ENCODE measurements at places on chromosomes 1 and 21.

DNA sequence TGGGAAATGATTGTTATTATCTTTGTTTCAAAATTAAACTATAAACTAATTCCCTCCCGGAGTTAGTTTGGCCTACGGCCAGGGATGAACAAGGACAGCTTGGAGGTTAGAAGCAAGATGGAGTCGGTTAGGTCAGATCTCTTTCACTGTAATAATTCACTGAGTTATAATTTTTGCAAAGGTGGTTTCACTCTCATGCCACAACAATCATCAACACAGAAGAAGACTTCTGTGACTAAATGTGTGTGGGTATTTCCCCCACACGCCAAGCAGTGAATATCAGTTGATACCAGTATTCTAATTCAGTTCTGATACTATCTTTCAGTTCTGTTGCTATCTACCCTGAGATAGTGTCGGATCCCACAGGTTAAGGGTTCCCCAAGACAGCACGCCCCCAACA is 215.1 kb downstream of the S1PR1 start:
- H3K36me3 ChIP-seq, result no peaks in the 10 kb centered on the region
- no peak overlapping the region for H3K4me3 ChIP-seq
- no peaks in the 10 kb centered on the region for H3K4me1 ChIP-seq

GRCh38 chr1:40003156-40004093 is 37.1 kb upstream of the CAP1 start:
- no peaks in the 10 kb centered on the region for H3K27me3 ChIP-seq
- H3K4me1 ChIP-seq, result no peaks in the 10 kb centered on the region
- no peaks in the 10 kb centered on the region for H3K36me3 ChIP-seq

GRCh38 chr1:230286890-230287269 is 139.3 kb downstream of the PGBD5 start:
- DNase-seq, result no peak
- no peaks in the 10 kb centered on the region for H3K36me3 ChIP-seq
- no peak overlapping the region for H3K27ac ChIP-seq
- no peaks in the 10 kb centered on the region for H3K4me1 ChIP-seq

- peak overlapping the region; percentile 4 for H3K4me3 ChIP-seq
- no peaks in the 10 kb centered on the region for H3K27me3 ChIP-seq
- peaks cover 3% of the 10 kb centered on the region for H3K4me1 ChIP-seq
- peak overlapping the region; percentile 52 for H3K27ac ChIP-seq
Measured at GRCh38 chr1:180926164-180926981, 13.7 kb downstream of the KIAA1614 start.

DNA sequence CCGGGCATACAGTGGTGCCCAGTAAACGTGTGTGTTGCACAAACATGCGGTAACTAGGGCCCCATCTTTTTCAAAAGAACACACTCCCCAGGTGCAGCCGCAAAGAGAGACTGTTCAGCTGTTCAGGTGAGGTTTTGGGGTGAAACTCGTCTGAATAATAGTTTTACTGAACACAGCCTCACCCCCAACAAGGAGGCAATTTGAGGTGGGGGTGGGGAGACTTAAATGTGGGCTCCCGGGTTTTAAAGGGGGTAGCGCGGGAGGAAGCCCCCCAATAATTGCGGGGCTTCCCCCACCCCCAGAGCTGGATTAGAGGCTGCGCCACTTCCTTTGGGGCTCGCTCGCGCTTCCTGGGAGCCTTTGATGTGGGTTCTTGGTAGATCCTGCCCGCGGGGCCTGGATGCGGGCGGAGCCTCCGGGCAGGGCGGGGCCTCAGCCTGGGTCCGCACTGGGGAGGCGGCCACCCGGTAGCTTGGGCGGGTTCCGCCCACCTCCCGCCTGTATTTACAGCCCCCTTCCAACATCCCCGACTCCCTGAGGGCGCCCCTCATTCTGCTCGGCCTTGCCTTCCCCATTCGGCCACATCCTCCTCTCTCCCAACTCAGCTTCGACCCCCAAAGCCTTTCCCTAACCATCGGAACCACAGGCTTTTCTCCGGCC is 6.4 kb upstream of the EPHA2 start:
- no peak overlapping the region for H3K27ac ChIP-seq
- no peaks in the 10 kb centered on the region for H3K27me3 ChIP-seq
- no peak overlapping the region for H3K4me3 ChIP-seq
- H3K4me1 ChIP-seq, result no peaks in the 10 kb centered on the region
- no peaks in the 10 kb centered on the region for H3K36me3 ChIP-seq

DNA sequence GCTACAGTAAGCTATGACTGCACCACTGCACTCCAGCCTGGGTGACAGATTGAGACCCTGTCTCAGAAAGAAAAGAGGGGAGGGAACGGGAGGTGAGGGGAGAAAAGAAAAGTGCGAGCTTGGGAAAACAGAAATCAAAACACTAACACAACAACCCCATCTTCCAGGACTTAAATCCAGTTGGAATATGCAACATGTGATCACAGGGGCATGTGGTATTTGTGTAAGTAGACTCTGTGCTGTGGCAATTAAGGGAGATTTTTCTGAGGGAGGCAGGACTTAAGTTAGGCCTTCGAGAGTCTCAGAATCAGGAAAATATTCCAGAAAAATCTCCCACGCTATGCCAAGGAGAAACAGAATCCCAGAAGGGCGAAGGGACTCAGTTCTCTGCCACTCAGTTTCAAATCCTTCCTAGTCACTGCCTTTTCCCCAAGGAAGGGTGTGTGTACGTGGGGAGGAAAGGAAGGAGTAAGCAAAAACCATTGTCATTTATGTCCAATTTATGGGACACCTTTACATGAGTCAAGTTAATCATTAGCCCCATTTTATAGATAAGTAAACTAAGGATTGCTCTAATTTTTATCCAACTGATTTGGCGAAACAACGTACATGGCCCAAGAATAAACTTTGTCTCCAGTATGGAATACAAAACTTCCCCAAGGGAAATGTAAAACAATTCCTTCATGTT is 12.3 kb downstream of the ID3 start:
- H3K27ac ChIP-seq, result no peak overlapping the region
- H3K36me3 ChIP-seq, result no peaks in the 10 kb centered on the region
- no peaks in the 10 kb centered on the region for H3K4me1 ChIP-seq

DNA sequence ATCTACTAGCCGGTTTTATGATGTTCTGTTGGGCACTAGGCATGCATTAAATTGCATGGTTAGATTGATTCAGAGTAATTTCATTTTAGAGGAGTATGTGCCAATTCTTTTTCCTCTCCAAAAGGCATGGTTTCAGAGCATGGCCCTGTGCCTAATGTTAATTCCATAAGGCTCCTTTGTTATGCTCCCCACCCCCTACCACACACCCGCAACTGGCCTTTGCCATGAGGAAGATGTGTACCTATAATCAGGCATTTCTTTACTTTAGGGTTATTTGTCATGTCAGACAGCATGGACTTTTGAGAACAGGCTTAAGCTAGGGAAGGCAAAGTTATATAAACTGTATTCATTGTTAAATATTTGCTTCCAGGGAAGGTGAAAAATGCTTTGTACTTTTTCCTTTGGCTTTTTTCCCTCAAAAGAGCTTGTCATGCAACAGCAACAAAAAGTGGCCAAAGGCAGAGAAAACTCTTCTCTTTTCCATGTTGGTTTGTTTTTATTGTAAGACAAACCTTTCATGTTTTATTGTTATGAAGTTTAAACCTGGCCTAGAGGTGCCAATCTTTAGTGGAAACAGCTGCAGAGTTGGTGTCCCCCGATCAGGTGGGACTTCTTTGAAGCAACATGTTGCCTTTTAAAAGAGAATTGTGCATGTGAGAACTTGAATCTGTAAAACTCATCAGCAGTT is 24.3 kb upstream of the NBL1 start:
- no peak for DNase-seq
- H3K4me1 ChIP-seq, result no peaks in the 10 kb centered on the region
- no peaks in the 10 kb centered on the region for H3K27me3 ChIP-seq
- H3K36me3 ChIP-seq, result no peaks in the 10 kb centered on the region

DNA sequence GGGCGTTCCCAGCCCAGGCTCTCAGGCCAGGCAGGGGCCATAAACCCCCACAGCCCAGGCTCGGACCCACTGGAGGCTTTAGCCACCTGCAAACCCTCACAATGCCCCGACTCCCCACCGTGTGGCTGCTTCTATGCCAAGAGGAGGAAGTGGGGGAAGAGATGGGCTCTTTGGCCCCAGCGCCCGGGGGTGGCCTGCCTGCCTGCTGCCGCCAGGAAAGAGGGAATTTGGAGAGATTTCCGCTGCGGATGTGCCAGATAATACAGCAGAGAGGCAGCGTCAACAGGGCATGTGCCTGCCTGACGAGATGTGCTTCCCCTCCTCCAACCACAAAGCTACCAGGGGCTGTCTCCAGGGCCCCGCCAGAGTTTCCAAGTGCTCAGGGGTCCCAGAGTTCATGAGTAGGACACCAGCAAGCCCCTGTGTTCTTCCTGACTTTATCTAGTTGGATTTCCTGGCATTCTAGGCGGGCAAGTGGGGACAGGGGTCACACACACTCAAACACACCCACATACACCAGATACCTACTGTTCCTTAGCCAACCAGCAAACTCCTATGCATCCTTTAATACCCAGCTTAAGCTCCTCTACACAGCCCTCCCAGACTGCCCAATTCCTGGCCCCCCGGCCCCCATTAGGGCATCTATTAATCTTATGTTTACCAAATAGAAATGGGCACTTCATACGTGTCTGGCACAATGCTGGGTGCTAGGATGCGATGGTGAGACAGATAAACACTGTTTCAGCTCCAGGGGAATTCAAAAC is 14.1 kb downstream of the EPHA2 start:
- H3K36me3 ChIP-seq, result no peaks in the 10 kb centered on the region
- H3K27ac ChIP-seq, result peak overlapping the region; percentile 75
- H3K4me3 ChIP-seq, result no peak overlapping the region
- H3K27me3 ChIP-seq, result no peaks in the 10 kb centered on the region
- H3K4me1 ChIP-seq, result peaks cover 12% of the 10 kb centered on the region

DNA sequence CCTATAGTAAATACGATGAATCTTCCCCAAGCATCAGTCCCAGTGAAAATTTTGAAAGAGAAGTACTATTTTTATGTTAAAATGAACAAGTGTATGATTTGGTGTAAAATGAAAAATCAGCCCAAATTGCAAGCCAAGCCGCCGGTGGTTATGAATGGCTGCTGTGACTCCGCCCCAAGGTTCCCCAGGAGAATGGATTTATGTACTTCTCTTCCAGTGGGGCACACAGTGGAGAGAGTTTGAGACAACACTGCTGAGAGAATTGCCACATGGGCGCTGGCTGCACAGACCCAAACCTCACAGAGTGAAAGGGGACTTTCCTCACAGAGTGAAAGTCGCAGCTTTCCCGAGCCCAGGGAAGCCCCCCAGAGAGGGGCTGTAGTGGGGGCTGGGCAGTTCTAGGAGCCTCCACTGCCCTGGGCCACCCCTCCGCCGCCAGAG is 24.0 kb downstream of the CDK18 start:
- no peak for DNase-seq
- no peak overlapping the region for H3K4me3 ChIP-seq
- no peaks in the 10 kb centered on the region for H3K27me3 ChIP-seq
- no peak overlapping the region for H3K27ac ChIP-seq
- H3K4me1 ChIP-seq, result peaks cover 3% of the 10 kb centered on the region
- no peaks in the 10 kb centered on the region for H3K36me3 ChIP-seq

DNA sequence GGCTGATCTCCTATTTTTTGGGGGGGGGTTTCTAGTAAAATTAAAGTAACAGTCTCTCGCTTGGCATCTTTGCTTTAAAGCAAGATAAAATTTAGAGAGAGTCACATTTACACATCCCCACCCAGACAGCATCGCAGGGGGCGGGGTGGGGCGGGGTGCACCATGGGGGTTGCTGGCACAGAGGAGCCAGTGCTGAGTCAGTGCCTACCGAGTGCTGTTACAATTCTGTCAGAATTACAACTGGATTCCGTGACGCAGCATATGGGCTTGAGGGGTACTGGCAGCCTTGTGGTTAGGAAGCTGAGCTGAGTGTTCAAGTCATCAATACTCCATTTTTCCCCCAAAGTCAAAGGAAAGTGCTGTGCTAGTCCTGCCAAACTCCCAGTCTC is 175.9 kb downstream of the PRDM16 start:
- H3K4me3 ChIP-seq, result no peak overlapping the region
- DNase-seq, result no peak
- peaks cover 96% of the 10 kb centered on the region for H3K27me3 ChIP-seq
- H3K36me3 ChIP-seq, result no peaks in the 10 kb centered on the region
- H3K27ac ChIP-seq, result no peak overlapping the region

DNA sequence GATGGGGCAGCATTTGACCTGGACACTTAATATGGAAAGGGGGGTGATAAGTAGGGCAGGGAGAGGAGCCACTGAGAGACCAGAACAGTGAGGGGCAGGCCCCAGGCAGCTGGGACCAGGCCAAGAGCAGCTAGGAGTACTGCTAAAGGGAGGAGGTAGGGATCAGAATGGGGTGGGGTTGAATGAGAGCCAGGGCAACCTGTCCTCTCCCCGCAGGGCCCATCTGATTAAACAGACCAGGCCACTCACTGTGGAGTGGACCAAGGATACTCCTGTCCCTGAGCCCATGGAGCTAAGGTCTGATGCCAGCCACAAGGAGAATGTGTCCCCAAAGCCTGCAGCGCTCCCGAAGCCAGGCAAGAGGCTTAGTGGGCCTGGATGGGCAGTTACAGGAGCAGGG is 2.1 kb downstream of the C1orf167 start:
- H3K27ac ChIP-seq, result no peak overlapping the region
- peaks cover 9% of the 10 kb centered on the region for H3K27me3 ChIP-seq
- H3K36me3 ChIP-seq, result no peaks in the 10 kb centered on the region
- no peaks in the 10 kb centered on the region for H3K4me1 ChIP-seq

GRCh38 chr21:44529011-44529421 is 11.0 kb downstream of the KRTAP10-1 start:
- H3K4me3 ChIP-seq, result no peak overlapping the region
- H3K27ac ChIP-seq, result no peak overlapping the region
- DNase-seq, result no peak
- no peaks in the 10 kb centered on the region for H3K4me1 ChIP-seq
- H3K27me3 ChIP-seq, result no peaks in the 10 kb centered on the region

DNA sequence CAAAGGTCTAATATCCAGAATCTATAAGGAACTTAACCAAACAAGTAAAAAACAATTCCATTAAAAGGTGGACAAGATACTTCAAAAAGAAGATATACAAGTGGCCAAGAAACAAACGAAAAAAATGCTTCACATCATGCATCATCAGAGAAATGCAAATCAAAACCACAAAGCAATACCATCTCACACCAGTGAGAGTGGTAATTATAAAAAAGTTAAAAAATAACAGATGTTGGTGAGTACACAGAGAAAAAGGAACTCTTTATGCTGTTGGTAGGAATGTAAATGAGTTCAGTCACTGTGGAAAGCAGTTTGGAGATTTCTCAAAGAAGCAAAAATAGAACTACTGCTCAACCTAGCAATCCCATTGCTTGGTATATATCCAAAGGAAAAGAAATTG is 218.6 kb downstream of the SLC44A5 start:
- H3K36me3 ChIP-seq, result no peaks in the 10 kb centered on the region
- H3K4me1 ChIP-seq, result no peaks in the 10 kb centered on the region
- H3K27ac ChIP-seq, result no peak overlapping the region
- H3K4me3 ChIP-seq, result no peak overlapping the region
